ENCODE measurements at places on chromosomes 3 and 15. TPM values are rescaled to one million over a fixed set of nuclear protein-coding genes. Genes with fewer than 3 reads are reported as not detected.

GRCh38 chr3:76362643-76363042 lies 577.3 kb upstream of the ZNF717 start:
- no peaks in the 10 kb centered on the region for H3K27me3 ChIP-seq
- H3K4me1 ChIP-seq: peaks cover 10% of the 10 kb centered on the region
- DNase-seq: no peak
- H3K4me3 ChIP-seq: no peak overlapping the region
- H3K36me3 ChIP-seq: no peaks in the 10 kb centered on the region
- H3K27ac ChIP-seq: no peak overlapping the region

GRCh38 chr15:84035399-84035766 lies 200.2 kb upstream of the GOLGA6L4 start:
- H3K4me3 ChIP-seq: no peak overlapping the region
- 0 out of 2 replicates have a peak, but pooled peaks cover 5% of the 10 kb centered on the region for H3K27me3 ChIP-seq
- H3K27ac ChIP-seq: no peak overlapping the region
- no peaks in the 10 kb centered on the region for H3K36me3 ChIP-seq
- no peaks in the 10 kb centered on the region for H3K4me1 ChIP-seq
- DNase-seq: peak; percentile 54

DNA sequence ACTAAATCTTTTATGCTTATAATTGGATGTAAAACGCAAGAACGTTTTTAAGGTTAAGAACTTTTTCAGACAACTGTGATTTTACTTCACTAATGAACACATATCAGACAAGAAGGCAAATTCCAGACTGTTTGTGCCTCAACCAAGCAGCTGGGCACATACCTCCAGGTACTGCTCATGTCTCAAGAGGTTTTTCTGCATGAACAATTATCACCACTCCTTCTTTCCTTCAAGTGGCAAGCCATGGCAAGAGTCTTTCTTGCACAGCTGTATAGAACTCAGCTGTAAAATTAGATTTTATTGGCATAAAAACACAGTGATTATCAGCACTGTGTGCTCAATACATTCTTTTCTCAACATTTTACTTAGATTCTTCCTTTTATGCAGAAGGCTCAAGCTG lies 64.3 kb downstream of the FNDC3B start:
- H3K27me3 ChIP-seq: no peaks in the 10 kb centered on the region
- DNase-seq: peak; percentile 86

- no peak overlapping the region for H3K4me3 ChIP-seq
- DNase-seq: no peak
- H3K27ac ChIP-seq: no peak overlapping the region
Observed at GRCh38 chr3:98536456-98537017, 4.8 kb downstream of the GPR15 start.

DNA sequence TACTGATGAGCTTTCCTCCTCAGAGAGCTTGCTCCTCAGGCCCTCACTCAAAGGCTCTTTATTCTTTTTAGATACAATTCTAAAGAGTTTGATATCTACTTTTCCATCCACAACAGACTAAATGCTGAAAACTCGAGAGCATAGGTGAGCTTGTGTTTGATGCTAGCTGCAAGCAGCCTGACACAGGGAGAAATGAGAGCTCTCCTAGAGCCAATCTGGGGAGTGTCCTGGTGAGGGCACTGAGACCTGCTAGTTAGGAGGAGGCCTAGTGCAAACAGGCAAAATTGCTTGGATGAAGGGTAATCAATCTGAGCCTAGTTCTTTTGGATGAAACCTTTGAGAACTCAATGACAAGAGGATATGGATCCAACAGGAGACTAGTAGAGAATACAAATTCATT lies 300.8 kb downstream of the ZBTB20 start:
- DNase-seq: peak; percentile 8
- H3K27ac ChIP-seq: peak overlapping the region; percentile 50
- H3K4me3 ChIP-seq: no peak overlapping the region
- H3K27me3 ChIP-seq: no peaks in the 10 kb centered on the region

Gene DNAJC13
- polyA plus RNA-seq: 17.1 TPM

Measured in GM23248 (cell line).